ENCODE measurements at places on chromosomes 3 and 15.
A peak's percentile ranks its signal among the peaks of the same experiment; 100 is the strongest.

- peak; percentile 23 for DNase-seq
These were observed at the start of gene ROBO2 for GRCh38 chr3:77039606-77040171. Gene ROBO2, plus strand, starts transcription at chr3:77040099. Its CDS starts 687 bp downstream, at chr3:77040786.

GRCh38 chr15:52109559-52110451, 2.8 kb downstream of the BCL2L10 start:
- no peak for DNase-seq

GRCh38 chr3:81955878-81956277, 194.4 kb upstream of the GBE1 start:
- no peak for DNase-seq

GRCh38 chr3:175777965-175778364, 918.8 kb downstream of the NAALADL2 start:
- DNase-seq = no peak

GRCh38 chr3:157274644-157275137, 114.7 kb upstream of the CCNL1 start:
- DNase-seq = no peak
